ENCODE measurements at places on chromosomes 1 and 21.
A peak's percentile ranks its signal among the peaks of the same experiment; 100 is the strongest.

- DNase-seq, result no peak
Measured at GRCh38 chr1:183241471-183241870, 55.4 kb downstream of the LAMC2 start.

DNA sequence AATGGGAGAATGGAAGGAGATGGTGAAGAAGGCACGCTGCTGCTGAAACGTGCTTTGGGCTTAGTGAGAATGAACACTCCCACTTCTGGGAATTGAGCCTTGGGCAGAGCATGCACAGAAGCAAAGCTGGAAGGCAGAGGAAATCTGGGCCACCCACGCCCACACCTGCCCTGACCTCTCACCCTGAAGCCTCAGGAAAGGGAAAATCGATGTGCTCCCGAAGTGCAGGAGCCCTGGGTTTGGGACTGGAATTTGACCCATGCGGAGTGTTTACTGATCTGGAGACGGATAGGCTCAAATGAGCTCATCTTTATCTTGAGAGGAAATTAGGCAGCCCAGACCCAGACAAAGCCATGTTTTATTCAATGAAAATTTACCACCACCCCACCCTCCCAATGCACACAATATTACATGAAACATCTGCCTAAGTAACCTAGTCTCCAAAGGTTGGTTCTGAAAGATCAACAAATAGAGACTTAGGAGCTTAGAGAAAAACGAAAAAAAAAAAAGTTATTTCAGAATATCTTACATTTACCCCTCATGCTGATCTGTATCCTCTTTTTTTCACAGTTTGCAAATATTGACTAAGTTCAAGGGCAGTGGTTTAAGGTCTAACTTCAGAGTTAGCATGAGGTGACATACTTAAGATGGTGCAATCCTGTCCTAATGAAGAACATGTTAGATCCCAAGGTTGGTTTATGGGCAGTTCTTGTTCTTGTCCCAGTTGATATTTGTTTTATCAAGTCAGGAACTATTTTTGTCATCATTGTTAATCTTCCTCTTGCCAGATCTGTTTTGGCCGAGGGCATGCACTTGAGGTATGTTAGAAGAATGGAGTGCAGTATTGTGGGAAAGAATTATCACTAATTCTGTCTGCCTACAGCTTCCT lies 63.0 kb downstream of the PROX1 start:
- DNase-seq, result no peak

GRCh38 chr21:45021428-45022347 lies 52.7 kb upstream of the ADARB1 start:
- no peak for DNase-seq

- DNase-seq, result no peak
Measured at GRCh38 chr21:29267666-29268065, 31.1 kb upstream of the BACH1 start.

DNA sequence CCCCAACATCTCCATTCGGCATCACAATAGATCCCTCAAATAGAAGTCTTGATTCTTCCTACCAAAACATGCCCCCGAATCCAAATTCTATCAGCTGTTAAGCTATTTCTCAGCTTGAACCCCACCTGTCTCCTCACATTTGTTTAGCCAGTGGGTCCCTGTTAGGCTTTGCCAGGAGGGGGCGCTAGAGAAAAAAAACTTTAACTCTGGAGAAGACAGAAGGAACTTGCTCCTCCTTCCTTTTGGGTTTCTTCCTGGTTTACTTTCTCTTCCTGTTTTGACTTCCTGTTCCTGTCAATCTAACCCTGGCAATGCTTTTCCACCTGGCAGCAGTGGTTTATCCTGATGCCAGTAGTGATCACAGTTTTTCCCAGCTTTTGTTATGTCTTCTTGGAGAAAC lies 95.6 kb upstream of the KCNK1 start:
- no peak for DNase-seq

DNA sequence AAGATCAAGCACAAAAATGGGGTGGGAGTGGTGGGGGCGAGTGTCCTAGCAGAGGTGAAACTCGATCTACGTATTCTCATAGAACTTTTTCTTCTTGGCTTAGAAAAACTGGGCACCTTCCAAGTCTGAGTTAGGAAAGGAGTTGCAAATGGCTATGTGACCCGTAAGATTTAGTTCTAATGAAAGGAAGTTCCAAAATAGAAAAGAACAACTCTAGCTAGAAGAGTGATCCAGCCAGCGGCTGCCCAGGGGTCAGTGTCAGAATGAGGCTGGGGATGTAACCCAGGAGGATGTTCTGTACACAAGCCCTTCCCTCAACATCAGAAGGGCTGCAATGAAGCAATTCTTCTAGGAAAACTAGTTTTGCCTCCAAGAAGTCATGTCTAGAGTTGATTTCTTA lies 5.2 kb downstream of the MTARC1 start:
- no peak for DNase-seq

GRCh38 chr1:46041974-46042373 lies 90.5 kb downstream of the PIK3R3 start:
- no peak for DNase-seq

GRCh38 chr1:226444901-226445300 lies 37.0 kb upstream of the PARP1 start:
- DNase-seq, result peak; percentile 68

- no peak for DNase-seq
Measured at GRCh38 chr1:37596182-37596667, 488 bp upstream of the GNL2 start.

DNA sequence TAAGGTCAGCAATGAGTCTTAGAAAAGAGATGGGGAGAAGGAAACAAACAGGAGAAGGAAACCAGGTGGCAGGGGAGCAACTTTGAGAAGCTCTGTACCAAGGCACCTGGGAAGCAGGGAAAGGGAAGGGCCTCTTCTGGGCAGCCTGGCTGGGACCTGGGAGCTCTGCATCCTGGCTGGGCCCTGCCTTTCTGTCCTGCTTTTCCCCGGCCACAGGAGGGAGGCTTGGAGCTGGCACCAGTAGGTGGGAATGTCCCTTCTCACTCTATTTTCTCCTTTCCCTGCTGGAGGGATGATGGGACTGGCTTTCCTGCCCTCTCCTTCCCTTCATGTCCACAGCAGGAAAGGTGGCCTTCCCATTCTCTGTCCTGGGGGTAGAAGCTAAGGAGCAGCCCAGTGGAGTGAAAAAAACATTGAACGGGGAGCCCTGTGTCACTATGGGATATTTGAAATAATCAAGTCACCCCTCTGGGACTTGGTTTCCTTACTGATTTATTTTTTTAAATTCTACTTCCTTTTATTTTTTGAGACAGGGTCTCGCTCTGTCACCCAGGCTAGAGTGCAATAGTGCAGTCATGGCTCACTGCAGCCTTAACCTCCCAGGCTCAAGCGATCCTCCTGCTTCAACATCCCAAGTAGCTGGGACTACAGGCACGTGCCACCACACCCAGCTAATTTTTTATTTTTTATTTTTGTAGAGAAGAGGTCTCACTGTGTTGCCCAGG lies 5.1 kb upstream of the NES start:
- no peak for DNase-seq

DNA sequence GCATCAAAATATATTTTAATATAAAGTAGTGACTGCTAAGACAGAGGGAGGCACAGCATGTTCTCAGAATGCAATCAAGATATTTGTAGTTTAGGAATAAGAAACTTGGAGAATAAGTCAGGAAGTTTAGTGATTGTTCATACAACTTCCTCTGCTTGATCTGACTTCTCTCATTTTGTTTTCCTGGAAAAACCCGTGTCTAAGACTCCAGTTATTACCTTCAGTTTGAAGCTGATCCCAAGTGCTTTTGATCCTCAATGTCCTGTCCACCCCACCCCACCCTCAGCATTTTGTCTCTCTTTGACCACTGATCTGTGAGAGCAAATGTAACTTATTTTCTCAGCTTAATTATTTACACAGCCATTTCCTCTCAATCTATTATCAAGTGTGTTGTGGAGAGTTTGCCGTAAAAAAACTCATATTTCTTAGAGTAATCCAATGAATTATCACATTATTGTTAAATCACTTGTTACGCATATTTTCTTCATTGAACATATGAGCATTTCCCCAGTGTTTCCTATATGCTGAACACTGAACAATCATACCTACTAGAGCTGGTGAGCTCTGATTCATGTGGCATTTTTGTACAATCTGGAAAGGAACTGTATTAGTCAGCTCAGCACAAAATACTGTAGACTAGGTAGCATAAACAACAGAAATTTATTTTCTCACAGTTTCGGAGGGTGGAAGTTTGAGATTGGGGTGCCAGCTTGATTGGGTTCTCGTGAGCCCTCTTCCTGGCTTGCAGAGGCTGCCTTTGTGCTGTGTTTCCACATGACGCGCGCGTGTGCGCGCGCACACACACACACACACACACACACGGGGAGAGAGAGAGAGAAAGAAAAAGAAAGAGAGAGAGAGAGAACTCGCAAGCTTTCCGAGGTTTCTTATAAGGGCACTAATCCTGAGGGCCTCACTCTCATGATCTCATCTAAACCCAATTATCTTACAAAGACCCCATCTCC lies 65.5 kb upstream of the DPYD start:
- peak; percentile 8 for DNase-seq

DNA sequence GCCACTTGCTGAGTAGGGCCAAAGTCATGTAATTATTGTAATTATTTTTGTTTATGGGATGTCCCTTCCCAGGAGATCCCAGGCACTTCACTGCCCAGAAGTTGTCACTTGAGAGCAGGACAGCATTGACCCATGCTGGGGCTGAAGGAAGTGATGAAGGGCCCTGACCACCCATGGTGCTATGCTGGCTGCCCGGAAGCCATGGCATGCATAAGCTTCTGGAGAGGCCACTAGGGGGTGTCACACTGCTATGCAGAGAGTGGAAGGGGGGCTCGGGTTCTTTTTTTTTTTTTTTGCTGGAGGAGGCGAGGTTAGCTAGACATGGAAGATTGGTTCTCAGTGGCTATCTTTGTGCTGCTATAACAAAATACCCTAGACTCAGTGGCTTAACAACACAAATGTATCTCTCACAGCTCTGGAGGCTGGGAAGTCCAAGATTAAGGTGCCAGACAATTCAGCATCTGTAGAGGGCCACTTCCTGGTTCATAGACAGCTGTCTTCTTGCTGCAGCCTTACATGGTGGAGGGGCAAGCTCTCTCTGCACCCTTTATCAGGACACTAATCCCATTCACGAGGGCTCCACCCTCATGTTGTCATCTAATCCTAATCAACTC lies 84.9 kb downstream of the CNIH3 start:
- no peak for DNase-seq

- DNase-seq, result no peak
Measured at GRCh38 chr1:89261926-89262515, 10.6 kb downstream of the GBP5 start.

DNA sequence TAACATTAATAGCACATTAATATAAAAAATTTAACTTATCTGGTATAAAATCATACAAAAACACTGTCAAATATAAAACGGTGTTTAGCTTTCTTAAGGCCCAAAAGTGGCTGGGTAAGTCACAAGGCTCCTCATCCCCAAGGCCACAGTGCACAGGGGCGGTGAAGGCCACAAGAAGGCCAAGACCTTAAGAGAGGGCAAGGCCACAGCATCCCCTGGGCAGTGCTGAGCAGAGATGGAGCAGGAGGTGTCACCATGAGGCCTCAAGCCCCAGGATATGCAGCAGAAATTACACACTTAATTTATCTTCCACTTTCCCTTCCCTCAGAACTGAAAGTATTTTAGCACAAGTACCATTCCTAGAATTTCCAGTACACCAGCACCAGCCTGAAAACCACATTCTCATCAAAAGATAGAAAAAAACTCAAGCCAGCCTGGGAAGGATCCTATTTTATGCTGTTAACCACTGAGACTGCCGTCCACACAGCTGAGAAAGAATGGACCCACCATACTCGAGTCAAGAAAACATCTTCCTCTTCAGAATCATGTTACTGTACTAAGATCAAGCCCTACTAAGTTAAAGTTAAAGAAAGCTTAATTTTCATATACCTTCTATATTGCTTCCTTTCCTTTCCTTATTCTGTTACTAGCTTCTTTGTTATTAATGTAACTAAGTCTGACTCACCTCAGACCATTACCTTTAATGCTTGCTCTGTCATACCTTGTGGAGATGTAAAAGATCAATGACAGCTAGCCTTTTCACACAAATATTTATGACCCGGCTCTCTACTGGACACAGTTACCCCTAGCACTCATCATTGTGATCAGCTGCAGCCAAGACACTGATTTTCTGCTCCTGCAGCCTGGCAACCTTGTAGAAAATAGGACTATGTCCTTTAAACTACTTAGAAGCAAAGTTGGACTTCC lies 26.4 kb upstream of the FMO1 start:
- no peak for DNase-seq

DNA sequence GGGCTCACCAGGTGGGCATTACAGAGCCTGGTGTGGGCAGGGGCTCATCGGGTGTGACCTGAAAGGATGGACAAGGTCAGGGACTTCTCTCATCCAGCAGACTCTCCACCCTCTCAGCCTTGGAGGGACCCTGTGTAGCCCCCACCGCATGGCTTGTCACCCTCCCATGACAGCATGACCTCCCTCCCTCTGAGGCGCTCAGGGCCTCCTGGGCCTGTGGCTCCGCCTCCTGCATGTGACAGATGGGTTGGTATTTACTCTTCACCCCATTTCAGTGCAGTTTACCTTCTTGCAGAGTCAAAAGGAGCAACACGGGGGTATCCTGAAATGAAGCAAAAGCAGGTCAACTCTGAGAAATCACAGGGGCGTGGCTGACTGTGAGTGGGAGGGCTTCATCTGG lies 298.6 kb upstream of the AJAP1 start:
- DNase-seq, result no peak

DNA sequence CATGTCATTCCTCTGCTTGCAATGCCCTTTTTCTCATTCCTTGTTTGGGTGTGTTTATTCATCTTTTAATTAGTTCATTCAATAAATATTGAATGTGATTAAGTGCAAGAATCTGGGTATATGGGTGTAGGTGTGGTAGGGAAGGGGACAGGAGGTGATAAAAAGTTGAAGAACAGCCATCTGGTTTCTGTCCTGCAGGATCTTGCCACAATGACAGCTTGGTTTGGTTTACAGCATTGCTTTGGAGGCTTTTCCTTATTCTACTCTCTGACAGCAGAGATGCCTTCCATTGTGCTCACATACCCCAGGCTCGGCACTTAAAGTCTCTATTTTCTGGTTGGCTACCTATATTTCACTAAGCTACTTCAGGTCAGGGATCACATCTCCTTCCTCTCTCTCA lies 3.0 kb upstream of the REG4 start:
- DNase-seq, result no peak

DNA sequence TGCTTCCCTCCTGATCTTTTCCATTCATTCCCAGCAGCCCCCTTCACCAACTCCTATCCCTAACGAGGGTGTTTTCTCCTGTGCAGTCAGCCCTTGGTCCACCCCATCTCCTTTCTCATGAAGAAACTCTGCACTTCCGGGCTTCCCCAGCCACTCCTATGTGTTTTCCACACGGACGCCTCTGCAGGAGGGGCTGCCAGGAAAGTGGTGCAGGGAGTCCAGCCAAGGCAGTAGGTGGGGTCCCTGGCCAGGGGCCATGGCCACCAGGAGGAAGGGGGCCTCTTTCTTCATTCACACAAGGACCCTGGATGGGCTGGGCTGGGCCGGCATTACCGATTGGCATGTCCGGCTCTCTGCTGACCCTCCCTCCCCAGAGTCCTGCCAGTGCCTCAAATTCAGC lies 72.8 kb upstream of the EFHD2 start:
- no peak for DNase-seq

DNA sequence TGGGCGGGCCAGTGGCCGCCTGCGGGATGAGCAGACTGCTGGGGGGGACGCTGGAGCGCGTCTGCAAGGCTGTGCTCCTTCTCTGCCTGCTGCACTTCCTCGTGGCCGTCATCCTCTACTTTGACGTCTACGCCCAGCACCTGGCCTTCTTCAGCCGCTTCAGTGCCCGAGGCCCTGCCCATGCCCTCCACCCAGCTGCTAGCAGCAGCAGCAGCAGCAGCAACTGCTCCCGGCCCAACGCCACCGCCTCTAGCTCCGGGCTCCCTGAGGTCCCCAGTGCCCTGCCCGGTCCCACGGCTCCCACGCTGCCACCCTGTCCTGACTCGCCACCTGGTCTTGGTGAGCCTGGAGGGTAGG lies 2.1 kb downstream of the B4GALT2 start:
- no peak for DNase-seq
